ENCODE measurements at places on chromosomes 3 and 15.

GRCh38 chr15:44038755-44039191 lies 156.3 kb downstream of the FRMD5 start:
- DNase-seq: no peak

DNA sequence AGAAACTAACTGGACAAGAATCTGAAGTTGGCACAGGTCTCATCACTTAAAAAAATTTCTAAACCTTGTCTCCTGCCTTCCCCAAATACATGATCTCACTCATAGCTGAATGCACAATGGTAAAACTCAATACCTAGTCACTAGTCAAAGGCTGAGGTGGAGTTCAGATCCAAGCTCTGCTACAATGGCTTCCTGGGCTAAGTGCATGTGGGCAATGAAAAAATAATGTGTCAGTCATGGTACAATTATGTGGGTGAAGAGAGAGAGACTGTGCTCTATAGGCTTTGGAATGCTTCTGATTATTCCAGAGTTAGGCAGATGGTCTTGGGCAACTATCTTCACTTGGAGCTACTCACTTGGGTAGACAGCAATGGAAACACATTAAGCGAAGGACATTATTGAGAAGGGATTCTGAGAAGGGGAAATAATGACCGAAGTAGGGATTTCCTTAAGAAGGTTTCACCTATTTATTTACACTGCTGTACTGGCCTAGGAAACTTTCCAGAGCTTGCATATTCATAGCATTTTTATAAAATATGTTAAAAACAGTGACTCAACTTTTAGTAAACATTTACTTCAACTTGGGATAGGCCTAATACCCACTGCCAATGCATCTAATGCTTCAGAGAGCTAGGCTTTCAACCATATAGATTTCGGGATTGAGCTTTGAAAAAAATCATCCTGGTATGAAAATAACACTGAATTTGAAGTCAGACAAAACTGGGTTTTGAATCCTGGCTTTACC lies 58.7 kb upstream of the PLXND1 start:
- no peak for DNase-seq

- DNase-seq: no peak
Observed at GRCh38 chr3:141294848-141295247, 63.2 kb downstream of the PXYLP1 start.

DNA sequence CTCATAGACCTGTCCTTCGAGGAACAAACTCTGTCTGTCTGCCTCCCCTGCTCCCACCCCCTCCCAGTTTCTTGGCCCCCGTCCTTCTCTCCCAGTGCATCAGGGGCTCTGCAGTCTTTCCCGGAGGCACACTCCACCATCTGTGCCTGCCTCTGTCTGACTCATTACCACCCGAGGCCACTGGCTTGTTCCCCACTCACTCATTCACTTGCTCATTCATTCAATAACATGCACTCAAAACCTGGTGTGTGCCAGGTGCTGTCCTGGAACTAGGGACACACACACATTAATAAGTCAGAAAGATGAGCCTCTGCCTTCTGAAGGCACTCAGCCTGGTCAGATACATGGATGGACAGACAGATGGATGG lies 12.4 kb downstream of the AMIGO3 start:
- DNase-seq: no peak

DNA sequence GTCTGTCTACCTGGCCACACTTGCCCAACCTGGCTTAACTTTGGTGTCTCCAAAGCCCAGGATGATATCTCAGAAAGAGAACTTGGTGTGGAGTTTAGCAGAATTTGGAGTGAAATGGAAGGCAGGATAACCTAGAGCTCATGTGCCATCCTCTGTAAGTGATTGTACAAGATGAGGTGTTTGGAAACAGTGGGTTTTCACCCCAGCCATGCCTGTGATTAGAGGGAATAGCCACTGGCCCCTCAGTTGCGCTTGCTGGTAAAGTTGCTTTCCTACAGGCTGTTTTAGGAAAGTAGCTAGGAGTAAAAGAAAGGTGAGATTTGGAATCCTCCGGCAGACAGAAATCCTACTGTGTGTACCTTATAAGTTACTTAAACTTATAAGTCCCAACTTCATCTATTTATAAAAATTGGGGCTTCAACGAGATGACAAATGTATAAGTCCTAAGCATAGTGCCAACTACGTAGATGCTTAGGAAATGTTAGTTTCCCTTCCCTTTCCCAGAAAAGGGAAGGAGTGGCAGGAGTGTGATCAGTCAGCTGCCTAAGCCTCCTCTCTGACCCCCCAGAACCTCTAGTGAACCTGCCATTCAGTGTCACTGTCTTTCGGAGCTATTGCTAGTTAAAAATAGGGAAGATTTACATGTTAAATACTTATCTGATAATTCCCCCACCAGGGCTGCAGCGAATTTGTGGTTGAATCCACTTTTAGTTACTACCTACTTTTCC lies 13.4 kb upstream of the BMF start:
- no peak for DNase-seq

All from DND-41 (cell line).